Small intestine (tissue), 16 donors: ENCODE measurements at places on chromosomes 7 and 10. TPM values are rescaled to one million over a fixed set of nuclear protein-coding genes. Genes with fewer than 3 reads are reported as not detected.
A peak's percentile ranks its signal among the peaks of the same experiment; 100 is the strongest.

DNA sequence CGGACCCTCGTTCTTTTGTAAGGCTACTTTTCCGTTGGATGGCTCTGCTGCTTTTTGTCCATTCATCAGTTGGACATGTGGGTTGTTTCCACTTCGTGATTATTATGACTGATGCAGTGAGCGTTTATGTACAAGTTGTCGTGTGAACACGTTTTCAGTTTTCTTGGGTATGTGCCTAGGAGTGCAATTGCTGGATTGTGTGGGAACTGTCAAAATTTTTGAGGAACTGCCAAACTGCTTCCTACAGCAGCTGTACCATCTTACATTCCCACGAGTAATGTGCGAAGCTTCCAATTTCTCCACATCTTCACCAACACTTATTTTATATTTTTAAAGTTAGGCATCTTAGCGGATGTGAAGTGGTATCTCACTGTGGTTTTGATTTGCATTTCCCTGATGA lies 10.4 kb downstream of the FKBP6 start:
- no peaks in the 10 kb centered on the region for H3K36me3 ChIP-seq
- H3K27ac ChIP-seq, result no peak overlapping the region
- no peak for DNase-seq
- no peaks in the 10 kb centered on the region for H3K27me3 ChIP-seq

DNA sequence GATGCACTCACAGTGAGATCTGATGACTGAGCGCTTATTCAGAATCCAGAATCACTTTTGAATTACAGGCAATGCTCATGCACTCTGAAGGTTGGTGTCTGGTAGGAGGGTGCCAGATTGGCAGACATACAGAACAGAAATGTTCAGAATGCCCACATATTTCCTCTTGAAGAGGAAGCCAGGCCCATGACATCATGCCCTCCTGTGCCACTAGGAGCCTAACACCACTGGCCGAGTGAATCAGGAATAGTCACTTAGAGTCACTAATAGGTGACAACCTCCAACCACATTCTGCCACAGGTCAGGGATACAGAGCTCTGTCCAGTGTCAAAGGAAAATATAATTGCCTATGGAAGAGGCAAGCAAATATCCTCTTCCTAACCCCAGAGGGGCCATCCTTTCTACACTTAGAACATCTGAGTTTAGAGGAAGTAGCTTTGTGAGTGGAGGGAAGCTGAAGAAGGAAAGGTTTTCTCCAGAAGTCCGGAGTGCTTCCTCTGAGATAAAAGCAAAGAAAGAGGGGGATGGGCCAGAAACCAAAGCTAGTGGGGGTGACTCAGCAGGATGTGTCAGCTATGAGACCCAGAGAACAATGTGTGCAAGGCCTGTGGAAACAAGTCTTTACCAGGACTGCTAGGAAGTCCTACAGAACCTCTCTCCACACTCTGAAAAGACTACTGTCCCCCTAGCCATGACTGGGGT lies 838.8 kb downstream of the GRID1 start:
- no peaks in the 10 kb centered on the region for H3K36me3 ChIP-seq
- no peak for DNase-seq
- H3K27me3 ChIP-seq, result peaks cover 5% of the 10 kb centered on the region
- H3K4me1 ChIP-seq, result no peaks in the 10 kb centered on the region
- H3K4me3 ChIP-seq, result no peak overlapping the region
- H3K27ac ChIP-seq, result no peak overlapping the region

- DNase-seq, result peak; percentile 28
- H3K27ac ChIP-seq, result no peak overlapping the region
- H3K4me3 ChIP-seq, result no peak overlapping the region
- H3K27me3 ChIP-seq, result peaks cover 77% of the 10 kb centered on the region
Observed at GRCh38 chr10:92692080-92692671, 2.4 kb downstream of the HHEX start.

Gene GBX1
- polyA plus RNA-seq, result not detected

Gene ARHGEF5
- polyA plus RNA-seq, result 35.8 TPM

- H3K27me3 ChIP-seq, result no peaks in the 10 kb centered on the region
- H3K4me1 ChIP-seq, result no peaks in the 10 kb centered on the region
- no peak overlapping the region for H3K4me3 ChIP-seq
- no peak for DNase-seq
Observed at GRCh38 chr7:136342251-136342650, 365.1 kb upstream of the MTPN start.

Gene WNT2
- 0.61 TPM for polyA plus RNA-seq

DNA sequence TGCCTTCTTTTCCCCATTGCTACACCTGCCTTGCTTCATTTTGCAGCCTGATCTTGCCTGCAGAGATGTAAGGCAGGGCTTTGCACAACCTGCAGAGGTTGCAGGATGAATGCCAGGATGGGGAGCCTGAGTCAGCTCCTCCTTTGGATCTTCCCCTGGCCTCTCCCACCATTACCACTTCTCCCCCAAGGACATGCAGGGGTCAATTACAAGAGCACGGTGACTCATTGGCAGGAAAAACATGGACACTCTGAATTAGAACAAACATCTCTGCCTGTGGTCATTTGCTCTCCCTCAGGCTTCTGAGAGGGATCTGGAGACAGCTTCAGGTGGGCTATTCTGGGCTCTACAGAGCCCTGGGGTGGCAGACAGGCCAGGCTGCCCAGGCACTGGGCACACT lies 89.2 kb downstream of the HERPUD2 start:
- H3K27ac ChIP-seq, result no peak overlapping the region
- no peak overlapping the region for H3K4me3 ChIP-seq
- no peaks in the 10 kb centered on the region for H3K4me1 ChIP-seq
- no peak for DNase-seq

DNA sequence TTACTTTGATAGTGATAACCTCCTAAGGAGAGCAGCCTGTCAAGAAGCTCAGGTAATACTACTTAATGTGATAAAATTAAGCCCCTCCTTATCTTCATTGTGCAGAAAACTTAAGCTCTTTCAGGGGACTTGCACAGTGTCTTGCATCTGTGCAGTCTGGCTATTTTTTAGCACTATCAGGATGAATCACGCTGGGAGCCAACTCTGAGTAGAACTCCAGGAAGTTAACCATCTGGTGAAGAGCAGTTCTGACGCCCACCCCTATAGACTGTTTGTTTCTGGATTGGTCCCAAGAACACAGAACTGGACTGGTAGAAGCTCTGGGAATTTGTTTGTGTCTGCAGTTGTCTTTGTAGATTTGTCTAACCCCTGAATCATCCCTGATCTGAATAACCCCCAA lies 41.9 kb downstream of the AGK start:
- H3K4me1 ChIP-seq, result no peaks in the 10 kb centered on the region
- H3K27me3 ChIP-seq, result no peaks in the 10 kb centered on the region
- no peak for DNase-seq
- no peak overlapping the region for H3K4me3 ChIP-seq

- no peaks in the 10 kb centered on the region for H3K27me3 ChIP-seq
- H3K4me1 ChIP-seq, result peaks cover 10% of the 10 kb centered on the region
- no peaks in the 10 kb centered on the region for H3K36me3 ChIP-seq
Observed at GRCh38 chr7:138478499-138478908, 18.4 kb downstream of the TRIM24 start.

DNA sequence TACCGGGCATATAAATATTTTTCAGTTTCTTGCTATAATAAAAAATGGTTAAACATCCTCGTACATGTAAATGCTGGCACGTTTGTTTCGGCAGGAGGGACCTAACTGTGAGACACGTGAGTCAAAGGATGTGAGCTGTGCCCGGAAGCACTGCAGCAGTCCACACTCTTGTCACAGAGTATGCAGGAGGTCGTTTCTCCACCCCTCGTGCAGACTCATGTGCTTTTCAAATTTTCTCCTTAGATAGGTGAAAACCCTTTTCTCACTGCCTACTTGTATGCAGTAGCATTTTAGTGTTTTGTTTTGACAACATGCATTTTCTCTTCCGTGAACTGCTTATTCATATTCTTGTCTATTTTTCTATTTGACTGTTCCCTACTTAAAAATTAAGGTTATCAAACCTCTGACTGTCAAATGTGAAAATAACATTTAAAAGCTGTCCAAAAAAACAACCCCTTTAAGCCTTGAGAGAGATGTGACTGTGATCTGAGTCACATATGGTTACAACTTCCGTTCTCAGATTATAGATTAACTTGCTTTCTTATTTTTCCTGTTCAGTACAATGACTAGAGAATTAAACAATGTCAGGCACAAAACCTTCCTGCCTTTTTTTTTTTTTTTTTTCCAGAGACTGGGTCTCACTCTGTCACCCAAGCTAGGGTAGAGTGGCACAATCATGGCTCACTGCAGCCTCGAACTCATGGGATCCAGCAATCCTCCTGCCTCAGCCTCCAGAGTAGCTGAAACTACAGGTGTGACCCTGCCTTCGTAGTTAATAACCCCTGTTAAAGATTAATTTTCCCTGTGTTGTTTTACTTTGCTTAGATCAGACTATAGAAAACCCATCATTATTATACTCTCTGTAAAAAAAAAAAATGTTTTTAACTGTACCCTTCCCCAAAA lies 45.1 kb downstream of the DPY19L1 start:
- no peaks in the 10 kb centered on the region for H3K36me3 ChIP-seq
- no peaks in the 10 kb centered on the region for H3K4me1 ChIP-seq
- no peaks in the 10 kb centered on the region for H3K27me3 ChIP-seq
- no peak for DNase-seq
- no peak overlapping the region for H3K4me3 ChIP-seq

Gene ANKRD61
- not detected for polyA plus RNA-seq
